Cardiac muscle cell (in vitro differentiated cells and primary cell): ENCODE measurements at places on chromosomes 7 and 10.

DNA sequence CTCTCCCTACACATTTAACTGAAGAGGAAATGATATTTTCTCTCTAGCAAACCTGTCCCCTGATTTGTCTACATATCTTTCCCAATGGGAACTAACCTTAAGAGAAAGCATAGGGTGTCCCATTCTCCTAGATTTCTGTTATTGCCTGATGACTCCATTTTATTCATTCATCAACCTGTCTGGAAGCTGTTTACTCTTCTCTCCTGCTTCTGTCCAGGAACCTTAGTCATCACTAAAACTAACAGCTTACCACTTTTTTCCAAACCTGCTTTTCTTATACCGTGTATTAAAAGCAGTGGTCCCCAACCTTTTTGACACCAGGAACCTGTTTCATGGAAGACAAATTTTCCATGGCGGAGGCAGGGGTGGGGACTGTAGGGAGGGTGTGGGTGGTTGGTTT, 473.3 kb upstream of the PCDH15 start:
- no peaks in the 10 kb centered on the region for H3K36me3 ChIP-seq
- no peaks in the 10 kb centered on the region for H3K27me3 ChIP-seq
- H3K27ac ChIP-seq: no peak overlapping the region
- no peak overlapping the region for H3K4me3 ChIP-seq
- H3K4me1 ChIP-seq: no peaks in the 10 kb centered on the region
- DNase-seq: no peak

GRCh38 chr7:33642312-33642711, 263.0 kb upstream of the BMPER start:
- no peak overlapping the region for H3K27ac ChIP-seq
- peaks cover 24% of the 10 kb centered on the region for H3K4me1 ChIP-seq
- no peak for DNase-seq
- H3K4me3 ChIP-seq: no peak overlapping the region

GRCh38 chr10:15237351-15237750, 68.9 kb upstream of the NMT2 start:
- peak; percentile 68 for DNase-seq
- H3K27me3 ChIP-seq: no peaks in the 10 kb centered on the region
- no peaks in the 10 kb centered on the region for H3K36me3 ChIP-seq
- H3K4me3 ChIP-seq: no peak overlapping the region

DNA sequence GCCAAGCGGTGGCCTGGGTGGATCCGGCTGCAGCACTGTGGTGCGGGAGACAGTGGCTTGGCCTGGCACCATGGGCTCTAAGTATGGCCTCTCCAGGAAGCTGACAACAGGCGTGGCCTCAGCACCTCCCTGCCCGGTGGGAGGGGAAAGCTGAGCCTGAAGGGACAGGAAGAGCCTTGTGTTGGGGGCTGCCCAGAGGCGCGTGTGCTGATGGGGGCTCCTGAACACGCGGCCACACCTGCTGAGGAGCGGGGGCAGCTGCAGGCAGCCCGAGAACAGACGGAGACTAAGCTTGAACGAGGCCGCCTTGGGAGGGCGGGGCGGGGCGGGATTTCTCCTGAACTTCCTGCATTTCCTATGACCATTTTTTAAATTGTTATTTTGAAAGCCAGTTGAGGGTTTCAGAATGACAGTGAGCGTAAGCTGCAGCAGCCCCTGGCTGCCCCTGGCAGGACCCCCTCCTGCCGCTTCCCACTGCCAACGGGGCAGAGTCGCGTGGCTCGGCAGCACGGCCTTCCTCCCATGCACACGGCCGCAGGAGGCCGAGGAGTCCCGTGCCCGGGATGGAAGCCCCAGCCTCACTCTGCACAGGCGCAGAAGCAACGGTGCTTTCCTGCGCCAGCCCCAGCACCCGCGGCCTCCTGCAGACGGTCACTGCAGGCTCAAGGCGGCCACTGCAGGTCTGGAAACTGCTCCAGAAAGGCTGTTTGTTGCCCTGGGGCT, 43.2 kb downstream of the DPYSL4 start:
- DNase-seq: peak; percentile 15
- no peak overlapping the region for H3K4me3 ChIP-seq
- no peaks in the 10 kb centered on the region for H3K4me1 ChIP-seq
- no peaks in the 10 kb centered on the region for H3K36me3 ChIP-seq
- H3K27me3 ChIP-seq: no peaks in the 10 kb centered on the region

DNA sequence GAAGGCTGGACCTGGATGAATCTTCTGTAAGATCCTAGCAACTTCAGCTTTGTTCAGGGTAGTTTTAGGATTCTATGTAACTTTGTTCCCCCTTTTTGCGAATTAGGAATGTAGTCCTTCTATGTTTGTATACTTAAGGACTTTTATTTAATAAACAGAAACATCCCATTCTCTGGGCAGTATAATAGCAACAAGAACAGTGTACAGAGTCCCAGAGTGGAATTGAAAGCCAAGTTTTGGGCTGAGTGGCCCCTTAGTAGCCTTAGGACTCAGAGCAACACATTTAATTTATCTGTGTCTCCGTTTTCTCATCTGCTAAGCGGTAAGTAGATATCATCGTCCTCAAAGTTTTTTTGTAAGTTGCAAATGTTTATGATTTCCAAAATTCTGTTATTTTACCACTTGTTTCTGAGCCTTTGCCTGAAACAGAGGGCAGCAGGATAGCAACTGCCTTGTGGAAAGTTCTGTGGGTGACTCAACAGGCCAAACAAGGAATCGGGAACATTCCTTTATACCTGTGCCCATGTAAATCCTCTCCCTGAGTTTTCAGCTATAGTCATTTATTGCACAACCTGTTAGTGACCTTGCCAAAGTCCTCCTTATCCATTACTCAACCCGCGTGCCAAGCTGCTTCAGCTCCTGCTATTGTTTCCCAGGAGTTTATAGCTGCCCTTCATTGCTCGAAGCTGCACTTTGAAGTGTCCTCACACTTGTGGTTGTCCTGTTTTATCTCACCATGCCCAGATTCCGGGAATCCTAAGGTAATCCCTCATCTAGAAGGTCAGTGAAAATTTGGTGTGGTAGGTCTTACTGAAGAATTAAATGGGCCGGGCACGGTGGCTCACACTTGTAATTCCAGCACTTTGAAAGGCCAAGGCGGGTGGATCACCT, 199.1 kb upstream of the AHR start:
- no peaks in the 10 kb centered on the region for H3K4me1 ChIP-seq
- H3K36me3 ChIP-seq: no peaks in the 10 kb centered on the region
- no peak overlapping the region for H3K4me3 ChIP-seq
